Activated CD4-positive, alpha-beta memory T cell treated with anti-CD3 and anti-CD28 coated beads, Interleukin-2, amount 10 ng/mL, durations not matched to agents 7 days and 5 days (primary cell): ENCODE measurements at places on chromosomes 16 and 17. TPM values are rescaled to one million over a fixed set of nuclear protein-coding genes. Genes with fewer than 3 reads are reported as not detected.
A peak's percentile ranks its signal among the peaks of the same experiment; 100 is the strongest.

The SENP3 gene
- 37.6 TPM for total RNA-seq

GRCh38 chr17:79269620-79270019 lies 195.0 kb downstream of the ENGASE start:
- DNase-seq, result no peak

The MC1R gene
- 3.6 TPM for total RNA-seq

- DNase-seq, result peak; percentile 35
Measured at GRCh38 chr16:9159839-9160550, 68.6 kb downstream of the HAPSTR1 start.

The CDH11 gene
- total RNA-seq, result not detected

DNA sequence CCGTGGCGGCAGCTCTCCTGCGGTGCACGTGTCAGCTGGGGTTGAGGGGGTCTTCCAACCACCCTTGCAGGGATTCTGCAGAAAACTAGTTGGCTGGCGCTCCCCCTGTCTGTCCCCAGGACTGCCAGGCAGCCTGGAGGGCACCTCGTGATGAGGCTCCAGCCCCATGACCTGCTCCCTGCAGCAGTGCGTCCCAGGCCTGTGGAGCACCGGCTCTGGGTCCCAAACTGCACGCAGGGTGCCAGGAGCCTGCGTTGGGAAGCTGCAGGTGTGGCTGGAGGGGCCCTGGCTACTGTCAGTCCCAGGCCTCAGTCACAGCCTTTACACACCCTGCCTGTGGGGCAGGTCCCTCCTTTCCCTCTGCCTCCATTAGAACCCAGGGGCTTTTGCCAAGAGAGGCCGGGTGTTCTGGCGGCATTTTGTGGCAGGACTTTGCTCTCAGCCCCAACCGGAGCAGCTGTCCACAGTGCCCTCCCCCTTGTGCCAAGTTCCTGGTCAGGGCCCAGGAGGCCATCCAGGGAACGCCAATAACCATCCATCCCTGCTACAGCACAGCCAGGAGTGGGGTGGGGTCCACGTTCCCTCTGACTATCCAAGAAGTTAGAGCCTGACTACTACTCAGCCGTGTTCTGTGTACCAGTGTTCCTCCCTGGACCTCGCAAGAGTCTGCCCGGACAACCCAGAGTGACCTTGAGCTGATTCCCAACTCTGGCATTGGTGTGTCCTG lies 9.2 kb downstream of the CHMP6 start:
- DNase-seq, result no peak

DNA sequence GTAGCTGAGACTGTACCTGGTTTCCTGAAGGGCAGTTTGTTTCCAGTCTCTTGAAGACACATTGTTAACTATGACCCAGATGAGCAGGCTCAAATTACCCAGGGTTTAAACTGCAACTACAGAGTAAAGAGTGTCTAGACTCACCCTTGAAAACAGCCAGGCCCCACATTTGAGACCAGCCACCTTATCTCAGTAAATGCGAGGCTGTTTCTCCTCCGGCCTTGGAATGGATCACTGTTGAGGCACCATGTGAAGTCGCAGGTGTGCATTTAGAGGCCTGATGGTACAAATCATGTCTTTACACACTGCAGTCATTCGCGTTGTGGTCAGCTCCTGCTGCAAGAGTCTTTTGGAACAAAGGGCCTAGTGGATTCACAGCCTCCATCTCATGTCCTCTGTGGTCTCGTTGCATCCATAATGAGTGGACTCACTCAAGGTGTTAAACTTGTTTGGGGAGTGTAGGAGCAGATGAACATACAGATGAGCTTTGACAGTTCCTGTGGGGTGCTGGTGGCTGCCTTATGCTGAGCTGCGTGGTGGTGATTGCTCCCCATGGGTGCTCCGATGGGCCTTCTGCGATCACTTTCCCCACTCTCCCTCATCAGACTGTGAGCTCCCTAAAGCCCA lies 18.5 kb upstream of the N4BP1 start:
- DNase-seq, result no peak

DNA sequence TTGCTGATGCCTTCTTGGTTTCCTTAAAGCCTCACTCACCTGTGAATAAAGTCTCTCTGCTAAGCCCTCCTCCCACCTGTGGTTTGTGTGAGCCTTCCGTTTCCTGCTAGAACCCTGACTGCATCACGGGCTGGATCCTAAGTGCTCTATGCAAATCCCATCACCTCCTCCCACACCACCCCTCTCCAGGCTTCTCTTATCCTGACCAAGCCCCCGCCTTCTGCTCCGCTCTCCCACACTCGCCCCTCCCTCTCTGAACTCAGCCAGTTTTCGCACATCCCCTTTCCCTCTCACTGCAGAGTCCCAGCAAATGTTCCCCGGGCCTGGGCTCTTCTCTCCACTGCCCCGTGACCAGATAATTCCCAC lies 51.8 kb downstream of the PIMREG start:
- no peak for DNase-seq

The SLC7A6OS gene
- total RNA-seq, result 30.4 TPM

- DNase-seq, result peak; percentile 50
Measured at GRCh38 chr17:36755586-36755985, 154.2 kb downstream of the MRM1 start.

The MMP28 gene
- not detected for total RNA-seq

DNA sequence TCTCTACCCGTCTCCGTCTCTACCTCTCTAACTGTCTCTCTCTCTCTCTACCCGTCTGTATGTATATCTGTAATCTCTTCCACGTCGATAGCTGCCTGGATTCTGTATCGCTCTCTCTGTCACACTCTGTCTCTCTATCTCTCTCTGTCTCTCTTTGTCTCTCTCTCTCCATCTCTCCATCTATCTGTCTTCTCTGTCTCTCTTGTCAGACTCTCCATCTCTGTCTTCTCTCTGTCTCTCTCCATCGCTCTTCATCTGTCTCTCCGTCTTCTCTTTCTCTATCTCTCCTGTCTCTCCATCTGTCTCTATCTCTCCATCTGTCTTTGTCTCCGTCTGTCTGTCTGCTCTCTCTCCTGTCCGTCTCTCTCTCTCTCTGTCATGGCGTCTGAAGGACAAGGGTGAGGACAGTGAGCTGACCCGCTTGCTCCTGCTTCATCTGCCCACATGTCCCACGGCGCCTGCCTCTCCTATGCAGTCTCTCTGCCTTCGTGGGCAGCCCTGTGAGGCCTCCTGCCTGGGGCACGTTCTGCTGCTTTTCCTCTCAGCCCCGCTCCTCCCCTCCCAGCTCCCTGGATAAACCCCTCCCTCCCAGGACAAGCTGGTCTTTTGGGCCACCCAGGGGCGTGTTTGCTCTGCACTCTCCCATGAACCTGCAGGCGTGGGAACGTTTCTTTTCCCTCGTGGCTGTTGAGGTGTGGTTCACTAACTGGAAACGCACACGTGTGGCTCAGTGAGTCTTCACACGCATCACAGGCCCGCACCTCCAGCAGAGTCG lies 18.9 kb downstream of the ACSF3 start:
- DNase-seq, result no peak

DNA sequence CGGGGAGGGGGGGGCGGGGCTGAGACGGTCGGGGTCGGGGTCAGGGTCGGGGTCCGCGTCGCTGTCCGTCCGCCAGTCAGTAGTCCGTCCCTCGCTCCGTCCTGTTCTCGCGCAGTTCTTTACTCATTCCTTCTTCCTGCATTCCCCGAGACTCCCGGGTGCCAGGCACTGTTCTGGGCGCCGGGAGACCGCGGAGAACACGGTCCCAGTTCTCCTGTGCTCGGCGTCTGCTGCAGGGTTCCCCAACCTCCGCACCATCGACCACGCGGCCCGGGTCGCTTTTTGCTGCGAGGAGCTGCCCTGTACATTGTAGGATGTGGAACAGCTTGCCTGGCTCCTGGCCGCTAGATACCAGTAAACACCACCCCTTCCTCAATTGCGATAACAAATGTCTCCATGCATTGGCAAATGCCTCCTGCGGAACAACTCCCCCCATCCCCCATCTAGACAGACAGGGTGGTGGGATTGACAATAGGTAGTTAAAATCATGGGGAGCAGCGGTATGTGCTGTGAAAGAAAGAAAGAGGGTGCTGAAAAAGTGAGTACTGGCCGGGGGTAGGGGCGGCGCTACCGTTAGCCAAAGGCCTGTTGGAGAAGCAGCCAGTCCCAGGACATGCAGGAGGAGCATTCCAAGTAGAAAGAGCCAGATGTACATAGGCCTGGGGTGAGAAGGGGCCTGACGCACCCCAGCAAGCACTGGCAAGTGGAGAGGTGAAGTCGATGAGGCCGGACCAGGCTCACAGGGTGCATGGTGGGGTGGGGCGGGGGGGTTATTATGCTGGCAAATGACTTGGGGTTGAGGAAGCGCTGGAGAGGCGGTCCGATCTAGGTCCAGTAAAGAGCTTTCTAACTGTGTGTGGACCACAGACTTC lies 631 bp downstream of the TRAF7 start:
- DNase-seq, result peak; percentile 29
